ENCODE measurements at places on chromosomes 12 and 14.

DNA sequence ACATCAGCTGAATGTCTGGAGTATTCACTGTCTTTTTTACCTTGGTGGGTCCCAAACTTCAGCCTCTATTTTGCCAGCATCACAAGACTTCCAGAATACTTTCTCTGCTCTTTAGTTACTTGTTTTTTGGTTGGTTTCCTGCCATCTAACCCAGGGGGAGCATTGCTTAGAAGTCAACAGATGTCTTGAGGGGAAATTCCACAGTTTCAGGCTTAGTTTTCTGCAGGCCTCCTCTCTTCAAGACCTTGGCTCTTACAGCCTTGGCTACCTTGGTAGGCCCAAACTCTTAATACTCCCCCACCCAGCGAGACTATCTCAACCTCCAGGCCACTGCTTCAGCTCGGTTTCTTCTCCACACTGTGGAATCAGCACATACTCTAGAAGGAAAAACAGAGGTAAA is 41.7 kb downstream of the NEDD1 start:
- DNase-seq, result no peak

DNA sequence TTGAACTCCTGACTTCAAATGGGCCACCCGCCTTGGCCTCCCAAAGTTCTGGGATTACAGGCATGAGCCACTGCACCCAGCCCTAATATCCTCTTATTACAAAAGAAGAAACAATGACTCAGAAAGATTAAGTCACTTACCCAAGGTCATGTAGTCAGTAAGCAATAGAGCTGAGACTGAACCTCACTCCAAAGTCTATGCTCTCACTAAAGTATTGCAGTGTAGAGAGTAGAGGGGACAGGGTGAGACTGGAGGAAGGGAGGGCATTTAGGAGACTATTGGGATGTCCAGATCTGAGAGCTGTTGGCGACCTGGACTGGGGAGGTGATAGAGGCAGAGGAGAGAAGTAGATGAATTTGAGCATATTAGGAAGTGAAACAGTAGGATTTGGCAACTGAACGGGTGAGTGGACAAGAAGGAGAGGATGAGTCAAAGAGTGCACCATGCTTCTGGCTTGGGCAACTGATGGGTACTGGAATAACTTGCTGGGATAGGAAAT is 11.8 kb downstream of the P2RX7 start:
- DNase-seq, result no peak

DNA sequence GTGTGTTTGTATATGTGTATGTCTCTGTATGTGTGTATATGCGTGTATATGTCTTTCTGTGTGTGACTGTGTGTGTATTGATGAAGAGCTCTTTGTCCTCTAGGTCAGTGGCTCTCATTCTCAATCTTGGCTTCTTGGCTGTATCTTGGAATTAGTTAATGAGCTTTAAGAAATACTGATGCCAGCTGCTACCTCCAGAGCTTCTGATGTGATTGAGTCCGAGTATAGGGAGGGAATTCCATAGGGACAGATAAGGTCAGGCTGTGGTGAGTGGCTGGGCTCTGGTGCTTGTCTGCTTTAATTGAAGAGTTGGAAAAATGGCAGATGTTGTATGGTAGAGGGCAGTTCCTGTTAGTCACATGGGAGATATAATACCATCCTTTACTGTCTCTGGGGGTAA is 140.1 kb downstream of the C12orf75 start:
- no peak for DNase-seq

DNA sequence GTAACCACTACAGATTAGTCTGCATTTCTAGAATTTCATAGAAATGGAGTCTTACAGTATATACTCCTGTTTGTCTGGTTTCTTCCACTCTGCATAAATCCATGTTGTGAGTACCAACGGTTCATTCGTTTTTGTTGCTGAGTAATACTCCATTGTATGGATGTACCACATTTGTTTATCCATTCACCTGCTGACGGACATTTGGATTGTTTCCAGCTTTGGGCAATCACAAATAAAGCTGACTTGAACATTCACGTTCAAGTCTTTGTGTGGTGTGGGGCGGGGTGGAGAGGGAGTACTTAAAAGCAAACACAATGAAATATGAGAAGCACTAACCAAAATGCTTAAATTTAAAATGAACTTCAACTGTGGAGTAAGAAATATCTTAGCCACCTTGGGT is 7.1 kb downstream of the HECTD4 start:
- no peak for DNase-seq

DNA sequence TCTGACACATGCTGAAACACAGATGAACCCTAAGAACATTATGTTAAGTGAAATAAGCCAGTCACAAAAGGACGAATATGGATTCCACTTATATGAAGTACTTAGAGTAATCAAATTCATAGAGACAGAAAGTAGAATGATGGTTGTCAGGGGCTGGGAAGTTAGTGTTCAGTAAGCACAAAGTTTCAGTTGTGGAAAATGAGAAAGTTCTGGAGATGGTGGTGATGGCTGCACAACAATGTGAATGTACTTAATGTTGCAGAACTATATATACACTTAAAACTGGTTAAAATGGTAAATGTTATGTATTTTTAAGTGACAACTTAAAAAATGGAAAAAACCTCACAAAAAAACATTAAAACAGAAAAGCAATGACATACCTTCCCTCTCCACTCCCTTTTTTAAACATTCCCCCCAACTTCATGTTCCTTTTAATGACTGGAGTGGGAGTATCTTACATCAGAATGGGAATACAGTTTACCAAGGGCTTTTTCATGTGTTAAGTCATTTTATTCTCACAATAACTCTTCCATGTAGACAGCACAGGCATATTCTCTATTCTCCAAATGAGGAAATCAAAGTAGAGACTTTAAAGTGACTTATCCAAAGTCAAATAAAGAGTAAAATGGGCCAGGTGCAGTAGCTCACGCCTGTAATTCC is 24.0 kb downstream of the BTBD7 start:
- DNase-seq, result no peak

DNA sequence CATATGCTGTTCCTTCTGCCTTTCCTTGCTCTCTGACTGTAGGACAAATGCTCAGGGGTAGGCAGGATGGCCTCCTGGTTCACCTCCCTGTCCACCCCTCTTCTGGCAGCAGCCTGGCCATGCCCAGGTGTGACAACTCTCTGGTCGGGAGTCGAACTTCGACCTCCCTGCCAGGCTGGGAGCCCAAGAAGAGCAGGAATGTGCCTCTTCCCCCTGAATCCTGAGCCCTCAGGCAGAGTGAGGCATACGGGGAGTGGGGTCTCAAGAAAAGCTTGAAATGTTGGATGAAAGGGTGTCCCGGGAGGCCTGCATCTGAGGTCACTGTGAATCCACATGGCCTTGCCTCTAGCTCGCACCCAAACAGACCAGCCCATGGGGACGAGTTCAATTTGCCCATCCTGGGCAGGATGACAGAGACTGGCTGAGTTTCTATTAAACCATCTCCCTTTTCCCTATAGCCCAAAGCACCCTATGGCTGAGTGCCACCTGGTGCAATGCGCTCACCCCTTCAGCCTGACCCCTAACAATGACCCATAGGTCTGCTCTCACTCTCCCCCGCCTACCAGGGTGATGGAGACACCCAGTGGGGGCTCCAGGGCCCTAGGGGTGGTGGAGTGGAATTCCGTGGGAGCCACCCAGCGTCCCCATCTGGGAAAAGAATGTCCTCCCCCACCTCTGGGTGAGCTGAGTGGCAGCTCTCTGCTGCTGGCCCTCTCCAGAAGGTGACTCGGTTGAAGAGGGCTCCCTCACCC is 52.9 kb upstream of the DIO3 start:
- no peak for DNase-seq

DNA sequence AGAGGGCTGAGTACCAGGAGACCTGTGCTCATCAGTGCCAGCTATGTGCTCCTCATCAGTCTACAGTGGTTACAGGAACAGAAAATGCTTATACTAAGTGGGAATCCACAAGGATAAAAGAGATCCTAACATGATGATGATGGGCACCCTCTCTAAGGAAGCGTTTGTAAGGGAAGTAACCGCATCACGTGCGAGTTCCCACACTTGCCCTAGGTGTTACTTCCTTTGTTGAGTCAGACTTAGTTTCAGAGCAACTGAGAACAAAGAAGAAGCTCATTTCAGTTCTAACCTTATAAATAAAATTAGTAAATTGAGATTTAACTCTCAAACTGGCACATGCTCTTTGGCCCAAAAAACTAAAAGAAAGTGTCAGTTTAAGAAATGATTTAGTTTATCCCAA is 956.4 kb upstream of the TMEM132C start:
- no peak for DNase-seq

DNA sequence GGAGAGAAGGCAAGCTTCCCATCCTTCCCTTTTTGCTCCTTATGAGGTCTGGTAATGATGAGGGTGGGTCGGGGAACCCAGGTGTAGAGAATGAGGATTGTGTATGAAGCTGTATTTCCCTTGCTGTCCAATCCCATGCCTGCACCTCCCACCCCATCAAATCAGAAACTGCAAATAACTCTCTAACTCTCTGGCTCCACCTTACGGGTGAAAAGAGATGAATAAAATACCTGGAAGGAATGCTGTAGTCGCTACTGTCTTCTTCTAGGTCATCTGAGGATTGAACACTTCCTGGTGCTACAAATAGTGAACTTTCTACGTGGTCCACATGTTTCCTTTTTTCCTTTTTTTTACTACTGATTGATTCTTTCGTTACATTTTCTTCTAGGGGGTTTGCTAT is 38.9 kb upstream of the DICER1 start:
- DNase-seq, result no peak

- DNase-seq, result no peak
Measured at GRCh38 chr12:28180786-28181185, 9.5 kb upstream of the CCDC91 start.

DNA sequence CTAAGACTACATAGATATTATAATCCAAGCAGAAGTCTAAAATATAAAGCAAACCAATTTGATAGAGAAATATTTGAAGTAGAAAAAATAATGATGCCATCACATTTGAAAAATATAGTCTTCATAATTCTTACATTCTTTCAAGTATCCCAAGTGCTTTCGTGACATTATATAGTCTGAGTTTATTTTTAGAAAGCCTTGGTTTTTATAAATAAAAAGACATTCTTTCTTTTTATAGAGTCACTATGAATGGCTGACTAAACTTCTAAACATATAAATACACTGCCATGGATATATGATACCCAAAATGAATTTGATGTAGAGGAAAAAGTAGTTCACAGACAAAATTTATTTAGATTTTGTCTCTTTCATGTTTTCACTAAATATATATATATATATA is 135.1 kb upstream of the PDZRN4 start:
- DNase-seq, result no peak

GRCh38 chr14:68885226-68886108 is 92.6 kb upstream of the ZFP36L1 start:
- no peak for DNase-seq

DNA sequence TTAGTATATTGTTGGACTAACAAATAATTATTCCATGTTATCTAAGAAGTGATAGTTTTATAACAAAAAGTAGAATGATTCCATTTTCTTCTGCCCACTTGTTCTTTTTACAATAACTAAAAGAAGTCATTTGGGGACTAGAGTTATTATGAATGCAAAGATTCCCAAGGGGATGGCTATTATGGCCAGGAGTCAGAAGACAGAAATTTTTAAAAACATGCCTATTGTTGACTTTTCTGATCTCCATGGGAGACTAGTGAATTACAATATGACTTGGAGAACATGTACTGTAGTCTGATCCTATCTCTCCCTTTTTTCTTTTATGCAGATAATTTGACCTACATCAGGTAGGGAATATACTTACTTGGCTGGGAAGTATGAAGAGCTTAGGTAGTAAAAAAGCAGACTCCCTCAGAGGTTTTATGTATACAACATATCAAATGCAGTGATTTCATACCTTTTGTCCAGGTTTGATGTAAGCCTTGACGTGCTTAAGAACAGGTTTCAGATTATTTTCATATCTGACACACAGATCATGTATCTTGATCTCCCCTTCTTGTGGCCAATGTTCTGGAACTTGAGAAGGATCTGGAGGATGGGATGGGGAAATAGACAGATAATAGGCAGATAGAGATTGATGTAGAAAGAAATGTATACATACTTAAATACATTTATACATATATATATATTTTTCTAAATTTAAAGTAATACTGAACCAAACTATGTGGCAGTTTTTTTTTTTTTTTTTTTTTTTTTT is 41.0 kb upstream of the KCNJ8 start:
- no peak for DNase-seq

All from activated CD8-positive, alpha-beta memory T cell treated with anti-CD3 and anti-CD28 coated beads for 4 hours (primary cell).